Naive B cell (primary cell): ENCODE measurements at places on chromosomes 16 and 17.

DNA sequence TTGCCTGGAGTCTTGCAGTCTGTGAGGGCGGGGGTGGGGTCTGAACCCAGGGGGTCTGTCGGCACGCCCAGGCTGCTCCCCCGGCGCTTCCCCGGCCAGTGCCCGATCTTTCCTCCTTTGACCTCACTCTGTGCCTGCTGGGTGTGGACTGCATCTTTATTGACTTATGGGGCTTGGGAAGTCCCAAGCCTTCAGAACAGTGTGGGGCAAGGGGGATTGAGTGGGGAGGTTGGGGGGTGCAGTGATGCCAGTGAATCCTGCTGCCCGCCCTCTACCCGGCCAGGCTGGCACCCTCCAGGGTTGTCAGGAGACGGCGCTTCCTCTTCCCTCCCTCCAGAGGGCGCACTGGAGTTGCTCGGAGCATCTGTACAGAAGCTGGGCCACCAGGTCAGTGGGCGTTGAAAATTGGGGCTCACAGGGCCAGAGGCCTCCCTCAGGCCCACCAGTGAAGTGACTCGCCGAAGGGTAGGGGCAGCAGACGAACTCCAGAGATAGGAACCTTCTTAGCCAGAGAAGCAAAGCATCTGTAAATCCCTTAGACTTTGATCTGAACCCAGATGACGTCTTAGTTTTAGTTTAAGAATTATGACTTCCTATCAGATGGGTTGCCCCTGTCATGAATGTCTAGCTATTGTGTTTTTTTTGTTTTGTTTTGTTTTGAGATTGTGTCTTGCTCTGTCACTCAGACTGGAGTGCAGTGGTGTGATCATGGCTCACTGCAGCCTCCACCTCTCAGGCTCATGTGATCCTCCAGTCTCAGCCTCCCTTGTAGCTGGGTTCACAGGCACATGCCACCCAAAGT is 184.8 kb upstream of the CIBAR2 start:
- peak; percentile 51 for DNase-seq
- H3K27ac ChIP-seq = no peak overlapping the region
- no peak overlapping the region for H3K4me3 ChIP-seq
- peaks cover 15% of the 10 kb centered on the region for H3K27me3 ChIP-seq
- H3K4me1 ChIP-seq = no peaks in the 10 kb centered on the region

- peak overlapping the region; percentile 94 for H3K27ac ChIP-seq
- H3K27me3 ChIP-seq = peaks cover 14% of the 10 kb centered on the region
- H3K36me3 ChIP-seq = peaks cover 19% of the 10 kb centered on the region
- peak; percentile 34 for DNase-seq
- peaks cover 65% of the 10 kb centered on the region for H3K4me1 ChIP-seq
- peak overlapping the region; percentile 71 for H3K4me3 ChIP-seq
These were observed 10.0 kb upstream of the SKAP1 start for GRCh38 chr17:48439875-48440505.

- no peaks in the 10 kb centered on the region for H3K36me3 ChIP-seq
- no peak for DNase-seq
- H3K4me3 ChIP-seq = no peak overlapping the region
- peaks cover 16% of the 10 kb centered on the region for H3K27me3 ChIP-seq
These were observed 4.1 kb downstream of the MARCHF10 start for GRCh38 chr17:62804025-62804424.

DNA sequence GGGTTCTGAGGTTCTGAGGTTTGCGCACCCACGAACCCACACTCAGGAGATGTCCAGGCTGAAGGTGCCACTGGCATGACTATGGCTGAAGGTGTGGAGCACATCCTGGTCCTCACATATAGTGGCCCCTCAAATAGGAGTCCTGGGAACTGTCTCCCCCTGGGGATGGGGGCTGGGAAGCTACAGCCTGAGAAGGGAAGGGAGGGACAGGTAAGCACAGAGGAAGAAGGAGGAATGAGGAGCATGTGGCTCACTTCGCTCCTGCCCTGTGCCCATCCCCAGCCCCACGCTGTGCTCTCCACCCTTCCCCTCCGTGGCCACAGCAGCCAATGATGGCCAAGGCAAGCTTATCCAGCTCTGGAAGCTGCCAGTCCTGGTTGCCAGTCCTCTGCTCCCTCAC is 123.9 kb upstream of the LHX1 start:
- H3K27ac ChIP-seq = no peak overlapping the region
- H3K36me3 ChIP-seq = no peaks in the 10 kb centered on the region
- no peak for DNase-seq
- H3K4me3 ChIP-seq = no peak overlapping the region

DNA sequence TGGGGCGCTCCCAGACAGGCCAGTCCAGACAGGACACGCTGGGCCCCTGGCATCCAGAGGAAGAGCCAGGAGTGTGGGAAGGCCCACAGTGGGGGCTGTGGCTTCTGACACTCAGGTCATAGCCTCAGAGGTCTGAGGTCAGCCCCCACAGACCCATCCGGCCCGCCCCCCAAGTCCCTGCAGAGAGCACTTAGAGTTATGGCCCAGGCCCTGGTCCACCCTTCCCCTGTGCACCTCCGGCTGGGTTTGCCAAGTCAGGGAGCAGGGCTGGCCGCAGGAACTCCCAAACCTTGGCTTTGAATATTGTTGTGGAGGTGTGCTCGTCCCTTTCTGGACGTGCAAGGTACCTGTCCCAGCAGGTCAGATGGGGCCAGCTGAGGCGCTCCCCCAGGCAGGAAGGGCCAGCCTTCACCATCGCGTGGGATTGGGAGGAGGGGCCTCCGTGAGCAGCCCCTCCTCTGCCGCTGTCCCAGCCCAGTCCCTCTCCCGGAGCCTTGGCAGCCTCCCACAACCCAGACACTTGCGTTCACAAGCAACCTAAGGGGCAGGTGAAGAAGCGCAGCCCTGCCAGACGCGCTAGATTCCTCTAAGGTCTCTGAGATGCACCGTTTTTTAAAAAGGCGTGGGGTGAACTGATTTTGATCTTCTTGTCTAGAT is 74.6 kb downstream of the SOCS1 start:
- no peak overlapping the region for H3K4me3 ChIP-seq
- H3K27ac ChIP-seq = no peak overlapping the region
- H3K27me3 ChIP-seq = no peaks in the 10 kb centered on the region
- H3K4me1 ChIP-seq = peaks cover 7% of the 10 kb centered on the region

DNA sequence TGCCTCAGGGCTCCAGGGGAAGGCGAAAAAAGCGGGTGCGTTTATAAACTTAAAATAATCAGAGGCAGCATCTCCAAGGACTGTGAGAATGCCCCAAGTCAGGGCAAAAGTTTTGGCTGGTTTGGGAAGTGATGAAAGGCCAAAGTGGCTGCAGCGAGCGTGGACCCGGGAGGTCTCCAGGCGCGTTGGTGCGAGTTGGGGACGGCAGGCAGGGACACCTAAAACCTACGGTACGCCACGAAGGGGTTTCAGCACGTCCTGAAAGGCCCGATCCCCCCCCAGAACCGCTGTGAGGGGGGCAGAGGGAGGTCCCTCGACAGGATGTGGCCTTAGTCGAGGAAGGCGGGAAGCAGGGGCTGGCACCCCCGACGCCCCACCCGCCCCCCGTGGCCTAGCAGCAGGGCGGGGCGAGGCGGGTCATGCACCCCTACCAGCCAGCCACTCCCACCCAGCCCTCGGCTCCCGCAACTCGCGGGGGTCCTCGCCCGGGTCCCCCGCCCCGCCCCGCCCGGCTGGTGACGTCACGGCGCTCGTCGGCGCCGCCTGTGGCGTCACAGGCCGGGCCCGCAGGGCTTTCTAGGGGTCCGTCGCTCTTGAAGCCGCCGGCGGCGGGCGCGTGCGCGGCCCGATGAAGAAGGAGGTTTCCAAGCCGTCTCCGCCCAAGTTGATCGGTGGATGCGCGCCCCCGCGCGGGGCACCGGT is at the start of gene MYCBPAP:
Gene MYCBPAP, plus strand, starts transcription at position 569 of the 702 bp plus-strand sequence. CDS start 236 bp downstream, outside the sequence.
- H3K36me3 ChIP-seq = no peaks in the 10 kb centered on the region
- peak within 1 kb of the TSS; percentile 88 for H3K4me3 ChIP-seq
- H3K27ac ChIP-seq = peak within 1 kb of the TSS; percentile 54
- peaks cover 23% of the 10 kb centered on the region for H3K27me3 ChIP-seq

DNA sequence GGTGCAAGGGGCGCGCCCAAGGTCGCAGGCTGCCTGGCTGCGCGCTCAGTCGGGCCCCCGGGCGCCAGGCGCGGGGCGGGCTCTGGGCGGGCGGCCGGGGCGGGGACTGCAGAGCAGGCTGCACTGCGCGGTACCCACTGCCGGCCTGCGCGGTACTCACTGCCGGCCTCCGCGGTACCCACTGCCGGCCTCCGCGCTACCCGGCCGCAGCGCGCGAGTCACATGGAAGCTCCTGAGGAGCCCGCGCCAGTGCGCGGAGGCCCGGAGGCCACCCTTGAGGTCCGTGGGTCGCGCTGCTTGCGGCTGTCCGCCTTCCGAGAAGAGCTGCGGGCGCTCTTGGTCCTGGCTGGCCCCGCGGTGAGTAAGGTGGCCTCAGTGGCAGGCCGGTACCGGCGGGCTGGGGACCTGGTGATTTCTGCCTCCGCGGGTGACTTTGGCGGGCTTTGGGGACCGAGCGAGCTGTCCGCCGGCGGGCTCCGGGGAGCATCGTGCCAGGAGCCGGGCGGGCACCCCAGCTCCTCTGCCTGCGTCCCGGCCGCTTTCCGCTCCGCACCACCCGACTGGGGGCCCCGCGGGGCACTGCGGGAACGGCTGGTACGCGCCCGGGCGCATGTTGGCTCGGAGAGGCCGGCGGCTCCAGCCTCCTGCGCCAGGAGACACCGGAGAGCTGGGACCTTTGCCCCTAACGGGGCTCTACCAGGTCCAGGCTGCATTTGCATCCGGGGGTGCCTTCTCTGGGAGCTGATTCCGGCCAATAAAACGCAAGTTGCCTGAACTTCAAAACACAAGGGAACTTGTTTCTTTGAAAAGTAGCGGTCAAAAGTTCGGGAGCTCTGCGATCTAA is at the start of gene SLC47A1:
Gene SLC47A1, plus strand, starts transcription at position 137 of the 844 bp plus-strand sequence. Its CDS starts 86 bp downstream, at position 223.
- H3K27me3 ChIP-seq = peaks cover 53% of the 10 kb centered on the region
- H3K36me3 ChIP-seq = no peaks in the 10 kb centered on the region
- H3K4me3 ChIP-seq = peak within 1 kb of the TSS; percentile 67
- DNase-seq = no peak
- H3K27ac ChIP-seq = no peak within 1 kb of the TSS
- H3K4me1 ChIP-seq = peaks cover 21% of the 10 kb centered on the region

DNA sequence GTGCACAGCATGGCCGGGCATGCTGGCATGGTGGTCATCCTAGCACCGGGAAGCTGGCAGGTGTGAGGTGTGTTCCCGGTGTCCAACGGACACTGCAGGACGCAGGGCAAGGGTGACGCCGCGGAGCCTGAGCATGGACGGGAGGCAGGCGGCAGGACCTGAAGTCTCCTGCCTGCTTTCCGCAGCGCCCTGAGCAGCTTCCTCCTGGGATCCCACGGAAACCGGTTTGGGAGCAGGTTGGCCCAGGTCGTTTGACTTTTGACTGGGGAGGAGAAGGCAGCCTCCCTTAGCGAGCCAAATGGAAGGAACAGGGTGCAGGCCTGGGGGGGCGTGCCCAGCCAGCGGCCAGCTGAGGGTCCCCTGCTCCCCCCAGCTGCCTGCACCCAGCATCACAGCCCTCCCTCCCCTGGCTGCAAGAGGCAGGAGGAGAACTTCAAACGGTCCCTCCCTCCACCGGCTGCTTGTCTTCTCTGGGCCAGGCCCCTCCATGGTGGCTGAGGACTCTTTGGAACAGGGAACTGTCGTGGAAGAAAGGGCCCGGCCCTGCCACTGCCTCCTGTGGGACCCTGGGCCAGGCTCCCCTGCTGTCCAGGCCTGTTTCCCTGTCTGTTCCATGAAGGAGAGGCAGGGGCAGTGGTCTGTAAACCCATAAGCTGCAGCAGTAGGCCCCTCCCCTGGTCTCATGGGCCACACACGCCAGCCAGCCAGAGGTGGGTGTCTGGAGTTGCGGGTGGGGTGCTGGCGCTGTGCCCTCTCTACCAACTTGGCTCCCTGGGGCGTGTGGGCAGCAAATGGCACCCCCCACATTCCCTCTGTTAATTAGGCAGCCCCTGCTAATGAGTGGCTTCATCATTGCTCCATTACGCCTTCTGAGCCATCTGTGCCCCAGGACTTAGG is 7.8 kb upstream of the ADGRG1 start:
- no peak overlapping the region for H3K4me3 ChIP-seq
- no peaks in the 10 kb centered on the region for H3K36me3 ChIP-seq
- H3K27ac ChIP-seq = no peak overlapping the region

- no peaks in the 10 kb centered on the region for H3K36me3 ChIP-seq
- DNase-seq = no peak
- H3K4me1 ChIP-seq = peaks cover 17% of the 10 kb centered on the region
- H3K4me3 ChIP-seq = no peak overlapping the region
- H3K27me3 ChIP-seq = no peaks in the 10 kb centered on the region
These were observed 13.2 kb downstream of the DDX42 start for GRCh38 chr17:63786971-63787711.

- no peak overlapping the region for H3K4me3 ChIP-seq
- DNase-seq = no peak
- no peaks in the 10 kb centered on the region for H3K4me1 ChIP-seq
- no peak overlapping the region for H3K27ac ChIP-seq
These were observed 12.2 kb upstream of the CAPN15 start for GRCh38 chr16:515175-515938.

DNA sequence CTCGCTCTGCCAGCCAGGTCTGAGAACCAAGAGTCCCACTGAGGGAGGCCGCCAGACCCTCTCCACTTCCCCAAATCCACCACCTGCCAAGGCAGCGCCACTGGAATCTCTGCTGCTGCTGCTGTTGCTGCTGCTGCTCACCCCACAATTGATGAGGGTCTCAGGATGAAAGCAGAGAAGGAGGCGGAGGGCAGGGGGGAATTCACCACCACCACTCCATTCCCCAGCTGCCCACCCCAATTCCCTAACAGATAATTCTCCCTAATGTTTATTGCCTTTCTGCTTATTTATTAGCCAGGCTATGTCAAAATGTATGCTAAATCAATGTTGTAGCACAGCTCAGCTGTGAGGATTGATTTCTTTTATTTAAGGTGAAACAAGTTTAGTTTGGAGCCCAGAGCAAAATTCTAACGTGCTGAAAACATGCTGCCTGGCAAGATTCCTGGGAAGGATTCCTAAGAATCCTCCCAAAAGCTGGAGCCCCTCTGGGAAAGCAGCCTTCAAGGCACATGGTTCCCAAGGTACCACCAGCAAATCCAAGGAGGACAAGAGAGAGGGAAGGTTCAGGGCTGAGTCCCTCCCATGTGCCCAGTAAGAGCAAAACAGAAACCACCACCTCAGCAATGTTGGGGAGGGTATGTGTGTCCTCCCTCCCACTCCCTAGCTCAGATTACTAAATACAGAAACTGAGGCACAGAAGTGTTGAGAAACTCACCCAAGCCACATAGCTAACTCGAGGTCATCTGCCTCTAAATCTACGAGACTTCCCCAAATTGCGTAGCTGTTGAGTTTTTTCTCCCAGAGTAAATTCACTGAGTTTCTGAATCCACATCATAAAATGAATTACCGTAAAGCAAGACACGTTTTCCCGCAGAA is 12.2 kb upstream of the CDH5 start:
- H3K4me1 ChIP-seq = no peaks in the 10 kb centered on the region
- H3K27me3 ChIP-seq = peaks cover 69% of the 10 kb centered on the region
- H3K36me3 ChIP-seq = no peaks in the 10 kb centered on the region
- no peak overlapping the region for H3K4me3 ChIP-seq
- DNase-seq = no peak
- no peak overlapping the region for H3K27ac ChIP-seq
